Left renal cortex interstitium (tissue), 4 donors: ENCODE measurements at places on chromosomes 2 and 18. TPM values are rescaled to one million over a fixed set of nuclear protein-coding genes. Genes with fewer than 3 reads are reported as not detected.

GRCh38 chr18:44895176-44895798 lies 214.6 kb downstream of the SETBP1 start:
- no peak for DNase-seq

DNA sequence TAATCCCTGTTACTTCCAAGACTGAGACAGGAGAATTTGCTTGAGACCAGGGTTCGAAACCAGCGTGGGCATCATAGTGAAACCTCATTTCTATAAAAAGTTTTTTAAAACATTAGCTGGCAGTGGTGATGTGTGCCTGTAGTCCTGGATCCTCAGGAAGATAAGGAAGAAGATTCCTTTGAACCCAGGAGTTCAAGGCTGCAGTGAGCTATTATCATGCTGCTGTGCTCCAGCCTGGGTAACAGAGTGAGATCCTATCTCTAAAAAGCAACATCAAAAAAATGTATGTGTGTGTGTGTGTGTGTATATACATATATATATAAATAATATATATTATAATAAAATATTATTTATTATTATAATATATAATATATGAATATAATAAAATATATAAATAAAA lies 1417.6 kb upstream of the CDH2 start:
- no peak for DNase-seq

DNA sequence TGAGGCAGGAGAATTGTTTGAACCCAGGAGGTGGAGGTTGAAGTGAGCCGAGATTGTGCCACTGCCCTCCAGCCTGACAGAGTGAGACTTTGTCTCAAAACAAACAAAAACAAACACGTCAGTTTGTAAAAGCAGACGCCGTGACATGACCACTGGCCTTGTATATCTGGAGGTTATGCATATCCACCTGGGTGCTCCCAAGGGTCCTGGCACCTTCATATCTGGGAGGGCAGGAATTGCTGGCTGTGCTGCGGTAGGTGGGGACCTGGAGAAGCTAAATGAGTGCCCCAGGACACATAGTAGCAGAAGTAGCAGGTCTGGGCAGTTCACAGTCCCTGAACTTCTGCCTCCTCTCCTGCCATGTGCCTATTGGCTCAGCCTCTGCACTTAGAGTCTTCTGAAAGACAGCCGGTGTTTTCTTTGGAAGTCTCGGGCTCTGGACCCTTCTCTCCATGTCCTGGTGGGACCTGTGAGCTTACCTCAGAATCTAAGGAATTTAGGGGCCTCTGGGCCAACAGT lies 30.9 kb upstream of the IL1R2 start:
- DNase-seq: no peak

- DNase-seq: no peak
Observed at GRCh38 chr2:3563521-3563976, 5.4 kb upstream of the RNASEH1 start.

Gene DIPK1C
- polyA plus RNA-seq: 0.65 TPM
